ENCODE measurements at places on chromosomes 6 and 20.

DNA sequence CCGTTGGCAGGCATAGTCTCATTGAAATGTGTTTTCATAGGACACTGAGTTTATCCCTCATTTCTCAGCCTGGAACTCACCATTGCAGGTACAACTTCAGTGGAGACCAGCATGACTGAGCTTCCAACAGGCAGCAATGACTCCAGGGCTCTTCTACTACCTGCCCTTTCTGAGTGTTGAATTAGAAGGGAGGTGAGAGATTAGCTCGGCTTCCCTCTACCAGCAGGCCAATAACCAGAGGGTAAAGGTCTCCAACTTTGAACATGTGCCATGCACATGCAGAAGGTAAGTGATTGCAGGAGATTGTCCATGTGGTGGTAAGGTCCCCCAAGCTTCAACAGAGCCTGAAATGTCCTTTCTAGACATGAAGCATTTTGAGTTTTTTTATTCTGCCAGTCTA is 233.8 kb upstream of the SUPT3H start:
- DNase-seq = no peak

- DNase-seq = no peak
These were observed 142.4 kb downstream of the FNDC1 start for GRCh38 chr6:159311618-159312017.

DNA sequence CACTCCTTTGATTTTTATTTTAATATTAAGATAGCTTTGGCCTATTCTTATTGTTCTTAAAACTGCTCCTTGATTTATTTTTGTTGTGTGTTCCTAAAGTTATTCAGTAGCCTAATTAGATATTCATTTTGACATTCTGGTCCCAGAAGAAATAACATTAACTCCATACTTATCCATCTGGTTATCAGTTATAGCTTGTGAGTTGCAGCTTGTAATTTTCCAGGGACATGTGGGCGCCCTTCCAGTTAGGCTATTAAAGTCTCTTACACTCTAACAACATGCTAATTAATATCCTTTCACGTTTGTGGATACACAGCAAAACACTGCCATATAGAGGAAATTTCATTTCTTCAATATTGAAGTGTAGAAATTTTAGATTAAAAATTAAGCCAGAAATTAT is 987.5 kb downstream of the HACE1 start:
- no peak for DNase-seq

DNA sequence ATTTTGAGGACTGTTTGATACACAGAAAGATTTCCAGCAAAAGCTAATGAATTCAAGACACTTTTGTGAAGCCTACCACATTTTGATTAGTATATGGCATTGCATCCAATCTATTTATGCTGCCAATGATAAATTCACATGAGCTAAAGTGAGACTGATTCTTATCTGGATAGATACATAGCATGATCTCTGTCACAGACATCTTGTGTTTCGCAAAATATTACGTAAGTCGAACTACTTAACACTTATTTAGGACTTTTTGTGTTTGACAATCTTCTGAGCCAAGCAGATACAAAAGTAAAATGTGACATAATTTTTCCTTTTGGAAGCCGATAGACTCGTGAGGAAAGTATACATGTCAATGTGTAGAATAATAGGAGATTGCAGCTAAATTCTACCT is 251.6 kb downstream of the HACE1 start:
- DNase-seq = no peak

GRCh38 chr20:33948480-33948879 is 45.2 kb upstream of the RALY start:
- no peak for DNase-seq

DNA sequence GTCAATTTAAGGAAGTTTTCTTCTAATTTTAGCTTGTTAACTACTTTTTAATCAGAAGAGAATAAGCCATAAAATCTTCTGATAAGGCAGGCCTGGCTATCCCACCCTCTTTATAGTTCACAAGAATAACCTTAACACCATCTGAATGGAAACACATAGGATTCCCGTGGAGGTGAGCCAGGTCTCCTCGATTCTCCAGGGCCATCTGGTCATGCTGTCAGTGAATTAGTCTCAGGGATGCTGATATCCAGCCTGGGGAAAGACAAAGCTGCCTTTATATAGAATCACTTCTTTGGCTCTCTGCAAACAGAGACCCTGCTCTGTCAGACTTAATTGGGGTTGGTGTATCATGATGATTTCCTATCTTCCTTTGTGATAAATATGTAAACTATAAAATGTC is 30.1 kb upstream of the TAGAP start:
- no peak for DNase-seq

DNA sequence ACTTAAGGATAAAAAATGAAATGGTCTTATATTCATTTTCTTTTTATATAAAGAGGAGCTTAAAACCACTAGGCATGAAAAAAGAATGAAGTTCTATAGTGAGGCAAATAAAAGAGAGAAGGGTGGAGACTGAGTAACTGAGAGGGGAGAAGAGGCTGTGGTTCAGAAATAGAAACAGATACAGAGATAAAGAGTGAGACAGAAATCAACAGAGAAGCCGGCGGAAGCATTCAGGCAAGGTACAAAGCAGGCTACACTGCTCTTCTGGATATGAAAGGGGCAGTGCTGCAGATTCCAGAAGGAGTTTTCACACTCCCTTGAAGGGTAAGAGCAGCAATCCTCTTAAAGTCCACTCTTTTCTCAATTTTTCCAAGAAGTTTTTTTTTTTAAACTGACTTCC is 29.9 kb downstream of the NFATC2 start:
- no peak for DNase-seq

DNA sequence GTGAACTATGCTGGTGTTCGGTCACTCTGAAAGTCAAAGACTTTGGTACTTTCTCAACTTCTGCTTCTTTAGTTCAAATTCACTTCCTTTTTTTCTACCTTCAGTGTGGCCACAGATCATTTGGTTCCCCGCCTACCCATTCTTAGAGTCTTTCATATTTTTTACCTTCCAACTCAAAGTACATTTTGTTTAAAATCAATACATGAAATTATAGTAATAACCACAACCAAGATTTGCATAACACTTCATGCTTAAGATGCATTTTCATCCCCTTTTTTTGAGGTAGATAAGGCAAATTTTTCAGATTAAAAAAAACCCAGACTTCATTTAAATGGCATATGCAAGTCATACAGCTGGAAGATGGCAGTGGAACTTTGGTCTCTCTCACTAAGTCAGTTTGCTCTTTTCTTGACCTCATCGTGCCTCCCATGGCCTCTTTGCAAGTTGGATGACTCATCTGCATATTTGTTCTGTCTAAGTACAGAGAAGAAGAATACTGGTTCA is 11.9 kb upstream of the CNR1 start:
- no peak for DNase-seq

DNA sequence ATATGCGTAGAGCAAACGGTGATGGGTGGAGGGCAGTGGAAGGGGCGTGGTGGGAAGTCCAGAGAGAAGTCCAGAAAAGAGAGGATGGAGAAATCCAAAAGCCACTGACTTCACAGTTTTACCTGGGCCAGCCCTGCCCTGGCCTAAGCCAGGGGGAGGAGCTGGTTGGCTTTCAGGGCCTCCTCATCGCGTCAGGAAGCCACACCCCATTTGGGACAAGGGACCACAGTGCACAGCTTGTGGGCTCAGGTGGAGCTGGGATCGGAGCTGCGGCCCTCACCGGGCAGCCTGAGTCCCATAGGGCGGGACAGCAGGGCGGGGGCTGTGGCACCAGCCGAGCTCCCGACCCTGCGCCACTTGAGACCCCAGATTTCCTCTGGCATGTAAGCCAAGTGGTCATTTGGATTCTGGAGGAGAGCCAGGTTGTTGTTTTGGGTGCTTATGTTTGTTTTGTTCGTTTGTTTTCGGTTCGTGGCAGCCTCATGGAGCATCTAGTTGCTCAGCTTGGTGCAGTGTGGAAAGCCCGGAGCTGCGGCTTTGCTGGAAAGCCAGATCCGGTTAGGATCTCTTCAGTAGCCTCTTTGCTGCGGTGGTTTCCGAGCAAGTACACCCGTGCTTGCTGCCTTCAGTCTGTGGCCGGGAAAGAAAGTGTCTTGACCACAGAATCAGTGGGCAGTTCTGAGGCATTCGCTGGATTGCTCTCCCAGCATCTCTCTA is 42.2 kb downstream of the RIOK1 start:
- no peak for DNase-seq

DNA sequence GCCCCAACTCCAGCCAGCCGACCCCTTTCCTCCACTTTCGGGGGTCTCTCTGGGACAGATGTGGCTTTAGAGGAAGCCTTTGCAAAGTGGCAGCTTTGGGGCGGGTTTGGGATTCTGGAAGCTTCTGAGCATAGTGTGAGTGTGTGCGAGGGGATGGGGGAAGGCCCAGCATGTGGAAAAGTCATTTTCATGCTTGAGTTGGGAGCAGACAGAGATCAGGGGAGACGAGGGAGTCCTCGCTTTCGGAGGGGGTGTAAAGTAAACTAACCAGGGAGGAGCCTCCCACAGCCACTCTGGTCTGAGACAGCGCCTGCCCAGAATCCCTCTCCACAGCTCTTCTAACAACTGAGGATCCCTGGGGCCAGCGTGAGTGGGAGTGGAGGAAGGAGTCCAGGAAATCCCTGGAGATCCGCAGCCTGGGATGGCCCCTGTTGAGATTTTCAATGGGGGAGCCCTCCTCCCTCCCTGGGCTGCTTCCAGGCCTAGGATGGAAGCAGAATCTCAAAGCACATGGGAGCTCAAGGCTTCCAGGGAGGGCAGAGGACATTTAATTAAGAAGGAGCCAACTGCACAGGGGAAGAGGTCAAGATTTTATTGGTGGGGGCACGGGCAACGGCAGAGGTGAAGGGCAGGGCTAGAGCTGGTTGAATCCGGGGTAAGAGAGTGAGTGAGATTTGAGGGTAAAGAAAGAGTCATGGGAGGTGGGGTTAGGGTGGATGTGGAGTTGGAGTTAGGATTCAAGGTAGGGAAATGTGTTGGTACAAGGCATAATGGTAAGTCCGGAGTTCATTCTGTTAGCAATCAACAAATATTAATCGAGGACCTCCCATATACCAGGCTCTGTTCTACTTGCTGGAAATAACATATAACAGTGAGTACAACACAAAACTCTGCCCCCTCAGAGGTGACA is 102.3 kb upstream of the FOXP4 start:
- DNase-seq = no peak

GRCh38 chr6:152296648-152297376 is 340.4 kb downstream of the SYNE1 start:
- no peak for DNase-seq

GRCh38 chr6:93418408-93419303 is 703 bp downstream of the EPHA7 start:
- no peak for DNase-seq

- no peak for DNase-seq
These were observed 642 bp downstream of the GZF1 start for GRCh38 chr20:23362392-23363256.

- DNase-seq = no peak
These were observed 39.7 kb downstream of the TGM2 start for GRCh38 chr20:38125157-38126056.

- DNase-seq = no peak
These were observed 43.0 kb upstream of the PKHD1 start for GRCh38 chr6:52130440-52130839.

DNA sequence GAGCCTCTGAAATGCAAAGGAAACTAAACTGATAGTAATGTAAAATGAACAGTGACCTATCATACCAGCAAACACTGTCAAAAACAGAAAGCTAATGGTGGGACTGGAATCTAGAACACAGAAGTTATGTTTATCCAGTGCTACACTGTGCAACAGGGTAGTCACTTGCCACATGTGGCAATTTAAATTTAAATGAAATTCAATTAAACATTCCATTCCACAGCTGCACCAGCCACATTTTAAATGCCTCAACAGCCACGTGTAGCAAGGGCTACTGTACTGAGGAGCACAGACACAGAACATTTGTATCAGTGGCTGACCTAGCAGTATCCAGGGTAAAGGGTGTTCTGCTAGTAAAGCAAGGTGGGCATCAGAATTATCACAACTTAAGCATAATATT is 5.6 kb upstream of the POLR1H start:
- DNase-seq = no peak

GRCh38 chr6:23371132-23371915 is 754.7 kb upstream of the NRSN1 start:
- no peak for DNase-seq

DNA sequence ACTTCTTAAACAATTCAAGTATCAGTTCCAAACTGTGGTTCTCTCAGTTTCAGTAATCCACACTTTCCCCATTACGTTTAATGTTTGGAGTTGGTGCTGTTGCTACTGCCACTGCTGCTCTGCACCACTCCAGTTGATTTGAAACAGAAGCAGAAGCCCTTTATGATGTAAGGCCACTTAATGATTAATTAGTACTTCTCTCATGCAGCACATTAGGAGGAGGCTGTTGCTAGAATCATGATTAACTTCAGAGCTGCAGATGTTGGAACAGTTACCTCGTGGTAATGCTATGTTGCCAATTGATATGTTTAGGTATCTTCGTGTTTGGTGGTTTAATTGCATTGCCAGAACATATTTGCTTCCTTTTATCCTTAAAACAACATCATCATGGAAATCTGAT is 986.2 kb upstream of the CITED2 start:
- no peak for DNase-seq

DNA sequence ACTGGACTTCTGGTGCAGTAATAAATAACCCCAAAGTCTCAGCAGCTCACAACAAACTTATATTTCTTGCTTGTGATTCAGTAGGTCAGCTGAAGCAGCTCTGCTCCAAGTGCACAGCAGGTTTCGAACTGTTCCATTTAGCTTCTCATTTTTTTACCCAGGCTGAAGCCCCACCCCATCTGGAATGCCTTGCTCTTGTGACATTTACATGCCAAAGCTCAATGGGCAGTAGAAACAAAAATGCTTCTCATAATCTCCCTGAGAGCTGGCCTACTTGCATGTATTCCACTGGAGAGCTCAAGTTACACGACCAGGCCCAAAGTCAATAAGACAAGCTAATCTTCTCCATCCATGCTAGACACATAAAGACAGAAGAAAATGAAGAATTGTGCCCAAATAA is 165.2 kb downstream of the HAO1 start:
- DNase-seq = no peak

DNA sequence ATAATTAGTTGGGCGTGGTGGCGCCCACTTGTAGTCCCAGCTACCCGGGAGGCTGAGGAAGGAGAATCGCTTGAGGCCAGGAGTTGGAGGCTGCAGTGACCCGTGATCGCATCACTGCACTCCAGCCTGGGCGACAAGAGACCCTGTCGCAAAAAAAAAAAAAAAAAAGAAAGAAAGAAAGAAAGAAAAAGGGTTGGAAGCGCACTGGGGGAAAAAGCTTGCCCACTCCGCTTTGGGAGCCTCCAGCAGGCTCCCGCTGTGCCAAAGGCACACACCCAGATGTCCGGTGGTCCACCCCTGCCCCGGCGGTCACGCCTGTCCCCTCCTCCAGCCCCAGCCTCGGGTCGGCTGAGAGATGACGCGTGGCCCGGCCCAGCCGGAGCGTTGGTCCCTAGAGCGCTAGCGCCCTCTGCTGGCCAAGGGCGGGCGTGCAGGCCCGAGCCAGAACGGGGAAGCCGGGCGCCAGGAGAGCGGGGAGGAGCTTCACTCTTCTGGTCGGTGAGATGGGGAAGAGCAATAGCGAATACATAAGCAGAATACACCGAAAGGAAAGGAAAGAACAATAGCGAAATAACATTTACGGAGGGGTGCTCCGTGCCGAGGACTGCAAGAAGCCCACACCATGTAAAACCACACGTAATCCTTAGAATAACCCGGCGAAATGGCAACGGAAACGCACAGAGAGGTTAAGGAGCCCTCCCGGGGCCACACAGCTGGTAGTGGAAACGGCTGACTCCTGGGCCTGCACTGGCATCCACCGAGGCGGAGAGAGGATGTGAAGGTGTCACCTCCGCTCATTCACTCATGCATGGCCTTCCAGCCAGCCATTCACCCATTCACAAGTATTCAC is 41.7 kb downstream of the UBE2V1 start:
- no peak for DNase-seq
